ENCODE measurements at places on chromosomes 3 and 15. TPM values are rescaled to one million over a fixed set of nuclear protein-coding genes. Genes with fewer than 3 reads are reported as not detected.

The GREM1 gene
- 0.20 TPM for total RNA-seq

The LRRIQ4 gene
- total RNA-seq: not detected

The COL6A5 gene
- total RNA-seq: not detected

The PYGO1 gene
- 7.5 TPM for total RNA-seq

All from right cardiac atrium (tissue), 5 donors.